Stimulated activated CD8-positive, alpha-beta memory T cell treated with anti-CD3 and anti-CD28 coated beads, Interleukin-2, amount 100 ng/mL, for 1 hour (primary cell): ENCODE measurements at places on chromosomes 5 and 9.

DNA sequence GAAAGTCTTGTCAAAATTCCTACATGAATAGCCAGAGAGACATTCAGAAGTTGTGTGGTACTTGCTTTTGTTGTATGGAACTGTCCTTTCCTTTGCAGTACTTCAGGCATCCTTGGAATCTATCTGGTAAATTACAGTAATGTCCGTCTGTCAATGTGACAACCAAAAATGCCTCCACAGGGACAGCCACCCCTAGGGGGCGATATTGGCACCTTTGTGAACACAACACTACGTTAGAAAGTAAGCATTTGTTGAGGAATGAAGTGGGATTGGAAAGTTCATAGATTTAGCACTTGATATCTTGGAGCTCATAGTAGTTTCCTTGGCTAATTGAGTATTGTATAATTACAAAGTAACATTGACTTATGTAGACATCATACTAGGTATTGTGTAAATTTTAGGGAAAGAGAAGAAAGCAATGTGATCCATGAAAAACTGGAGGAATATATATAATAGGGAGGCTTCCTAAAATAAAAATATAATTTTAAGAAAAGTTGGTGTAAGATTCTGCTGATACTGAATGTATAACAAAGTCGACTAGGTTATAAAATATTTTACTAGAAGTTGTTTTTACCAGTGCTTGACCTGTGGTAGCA lies 32.7 kb downstream of the TMEFF1 start:
- DNase-seq: peak; percentile 23

DNA sequence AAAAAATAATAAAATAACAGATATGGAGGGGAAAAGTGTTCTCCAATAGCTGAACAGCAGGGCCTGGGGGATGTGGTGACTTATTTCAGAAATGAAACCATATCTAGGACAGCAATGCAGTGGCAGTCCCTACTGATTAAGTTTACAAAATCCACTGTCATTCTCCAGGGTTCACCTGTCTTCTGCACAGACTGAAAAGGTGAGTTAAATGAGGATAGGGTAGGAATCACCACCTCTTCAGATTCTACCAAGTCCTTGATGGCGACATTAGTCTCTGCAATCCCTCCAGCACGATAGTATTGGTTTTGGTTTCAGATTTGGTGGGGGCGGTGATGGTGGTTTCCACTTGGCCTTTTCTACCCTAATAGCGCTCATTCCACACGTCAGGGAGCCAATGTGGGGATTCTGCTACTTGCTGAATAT lies 32.3 kb upstream of the NPM1 start:
- no peak for DNase-seq

- no peak for DNase-seq
These were observed 47.3 kb downstream of the SLC12A7 start for GRCh38 chr5:1064383-1065142.

GRCh38 chr5:43973318-43973717 lies 370.3 kb downstream of the NNT start:
- DNase-seq: no peak

- no peak for DNase-seq
These were observed 53.5 kb downstream of the ZFR start for GRCh38 chr5:32390819-32391591.

- DNase-seq: no peak
These were observed 132.8 kb downstream of the CD180 start for GRCh38 chr5:67063791-67064190.

GRCh38 chr5:107853031-107853430 lies 182.3 kb upstream of the EFNA5 start:
- no peak for DNase-seq

GRCh38 chr5:149452007-149452664 lies 73.0 kb upstream of the IL17B start:
- DNase-seq: no peak
